ENCODE measurements at places on chromosomes 6 and 20.

- peak; percentile 54 for DNase-seq
Observed at GRCh38 chr6:73610444-73611275, 43.1 kb downstream of the SLC17A5 start.

GRCh38 chr6:139325686-139326085 is 33.9 kb upstream of the TXLNB start:
- no peak for DNase-seq

DNA sequence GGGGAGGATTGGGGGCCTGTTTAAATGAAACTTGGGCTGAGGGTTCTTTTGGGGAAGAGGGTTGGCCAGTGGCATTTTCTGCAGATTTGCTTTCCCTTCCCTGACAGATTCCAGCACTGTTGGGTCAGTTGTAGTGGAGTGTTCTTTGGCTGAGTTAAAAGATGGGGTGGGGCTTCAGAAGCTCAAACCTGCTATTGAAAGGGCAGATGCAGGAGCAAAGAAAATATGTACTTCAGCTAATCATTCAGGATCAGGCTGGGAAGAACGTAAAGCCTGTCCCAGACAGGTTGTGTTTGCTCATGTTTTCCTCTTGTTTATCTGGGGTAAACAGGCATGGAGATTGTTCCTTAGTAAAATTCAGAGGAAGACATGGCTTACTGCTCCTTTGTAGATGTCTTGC is 2.5 kb downstream of the SASH1 start:
- no peak for DNase-seq

GRCh38 chr6:53605543-53606235 is 59.9 kb downstream of the KLHL31 start:
- no peak for DNase-seq

- DNase-seq, result no peak
Observed at GRCh38 chr6:136696783-136697364, 95.4 kb downstream of the MAP3K5 start.

DNA sequence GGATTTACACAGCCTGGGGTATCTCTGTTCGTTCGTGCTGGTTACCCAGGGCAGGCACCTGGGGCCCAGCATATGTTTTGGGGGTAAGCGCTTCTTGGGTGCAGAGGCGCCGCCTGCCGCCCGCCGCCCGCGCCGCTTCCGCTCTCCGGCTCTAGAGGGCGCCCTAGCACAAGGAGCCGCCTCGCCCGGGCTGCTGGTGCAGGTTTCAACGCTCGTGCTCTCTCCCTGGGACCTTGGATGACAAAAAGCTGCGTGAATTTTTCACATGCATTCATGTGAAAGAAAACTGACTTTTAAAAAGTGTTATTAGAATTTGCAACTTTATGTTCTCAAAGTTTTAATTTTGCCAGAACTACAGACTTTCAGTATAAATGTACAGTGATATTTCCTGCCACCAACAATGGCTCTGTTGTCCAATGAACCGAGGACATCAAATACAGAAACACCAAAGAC is 32.5 kb downstream of the PRR18 start:
- DNase-seq, result peak; percentile 40

DNA sequence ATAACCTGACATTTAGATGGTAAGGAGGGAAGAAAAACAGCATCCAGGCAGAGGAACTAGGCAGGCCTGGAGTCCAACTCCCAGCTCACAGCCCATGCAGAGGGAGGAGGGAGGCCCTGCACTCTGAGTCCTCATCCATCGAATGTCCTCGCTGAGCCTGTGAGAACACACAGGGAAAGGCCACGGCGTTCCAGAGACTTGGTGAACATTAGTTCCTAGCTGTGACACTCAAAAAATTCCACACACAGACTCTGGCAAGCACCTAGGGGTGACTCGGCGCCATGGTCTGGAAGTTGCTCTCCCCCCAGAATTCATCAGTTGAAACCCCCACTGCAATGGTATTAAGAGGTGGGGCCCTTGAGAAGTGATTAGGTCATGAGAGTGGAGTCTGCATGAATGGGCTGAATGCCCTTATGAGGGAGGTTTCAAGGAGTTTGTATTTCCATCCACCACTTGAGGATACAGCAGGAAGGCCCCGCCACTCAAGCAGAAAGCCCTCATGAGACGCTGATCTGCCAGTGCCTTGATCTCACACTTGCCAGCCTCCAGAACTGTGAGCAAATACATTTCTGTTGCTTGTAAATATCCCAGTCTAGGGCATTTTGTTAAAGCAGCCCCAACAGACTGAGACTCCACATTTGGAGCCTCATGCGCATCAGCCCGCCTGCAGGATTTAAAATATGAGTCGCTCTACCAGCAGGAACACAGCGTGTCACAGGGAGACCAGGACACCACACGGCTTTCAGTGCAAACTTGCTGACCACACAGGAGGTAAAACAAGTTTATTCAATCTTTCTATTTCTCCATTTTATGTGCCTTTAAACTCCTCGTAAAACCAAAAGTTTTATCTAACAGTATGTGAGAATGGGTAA is 73.9 kb downstream of the WDR27 start:
- no peak for DNase-seq

DNA sequence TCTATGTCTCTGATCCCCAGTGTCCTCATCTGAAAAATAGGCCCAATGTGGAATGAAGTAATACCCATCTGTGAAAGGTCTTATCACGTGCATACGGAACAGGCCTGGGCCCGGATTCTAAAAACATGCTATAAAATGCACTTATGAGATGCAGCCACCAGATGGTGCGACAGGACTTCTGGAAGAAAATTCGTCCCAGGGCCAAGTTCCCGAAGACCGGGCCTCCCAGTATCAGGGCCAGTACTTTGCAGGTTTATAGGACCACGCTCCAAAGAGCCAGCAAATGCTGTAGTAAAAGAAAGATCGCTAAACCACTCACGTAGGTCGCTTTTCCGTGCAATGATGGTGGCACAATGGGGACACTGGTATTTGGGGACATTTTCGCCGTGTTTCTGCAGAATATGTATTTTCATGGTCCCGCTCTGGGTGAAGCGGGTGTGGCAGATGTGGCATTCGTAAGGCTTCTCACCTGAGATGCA is 10.6 kb downstream of the CTCFL start:
- peak; percentile 79 for DNase-seq

DNA sequence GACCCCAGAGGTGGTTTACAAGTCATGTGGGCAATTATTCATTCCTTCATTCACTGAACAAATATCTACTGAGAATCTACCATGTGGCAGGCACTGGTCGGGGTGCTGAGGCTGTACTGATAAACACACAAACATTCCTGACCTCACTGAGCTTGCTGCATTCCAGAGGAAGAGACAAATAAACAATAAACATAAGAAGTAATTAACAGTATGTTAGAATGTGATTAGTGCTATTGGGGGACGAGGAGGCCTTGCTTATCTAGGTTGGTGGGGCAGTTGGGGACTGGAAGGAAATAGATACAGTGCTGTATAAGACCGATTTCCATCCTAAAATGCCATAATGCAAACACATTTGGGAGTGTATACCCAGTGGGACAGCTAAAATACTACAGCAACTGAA is 44.1 kb downstream of the MAK start:
- no peak for DNase-seq

- no peak for DNase-seq
Observed at GRCh38 chr6:33272275-33273128, 627 bp downstream of the RPS18 start.

GRCh38 chr6:134316733-134317431 is 1.0 kb downstream of the SGK1 start:
- peak; percentile 67 for DNase-seq

DNA sequence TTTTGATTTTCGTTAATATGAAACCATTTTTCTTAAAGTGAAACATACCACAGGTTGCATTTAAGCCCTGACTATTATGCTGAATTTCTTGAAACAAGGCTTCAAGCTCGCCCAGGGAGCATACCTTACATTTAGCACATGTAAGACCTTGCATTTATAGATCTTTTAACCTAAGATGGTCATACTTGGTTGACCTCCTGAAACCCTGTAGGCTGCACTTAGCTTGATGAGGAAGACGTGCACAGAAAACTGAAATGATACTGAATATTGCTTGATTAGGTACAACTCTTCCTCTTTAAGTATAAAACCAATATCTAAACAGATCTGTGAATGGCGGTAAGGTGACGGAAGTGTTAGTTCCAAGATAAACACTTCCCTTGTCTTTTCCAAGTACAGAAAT is 82.2 kb downstream of the CTNNBL1 start:
- DNase-seq, result no peak

GRCh38 chr20:51531141-51531710 is 11.3 kb downstream of the NFATC2 start:
- no peak for DNase-seq

DNA sequence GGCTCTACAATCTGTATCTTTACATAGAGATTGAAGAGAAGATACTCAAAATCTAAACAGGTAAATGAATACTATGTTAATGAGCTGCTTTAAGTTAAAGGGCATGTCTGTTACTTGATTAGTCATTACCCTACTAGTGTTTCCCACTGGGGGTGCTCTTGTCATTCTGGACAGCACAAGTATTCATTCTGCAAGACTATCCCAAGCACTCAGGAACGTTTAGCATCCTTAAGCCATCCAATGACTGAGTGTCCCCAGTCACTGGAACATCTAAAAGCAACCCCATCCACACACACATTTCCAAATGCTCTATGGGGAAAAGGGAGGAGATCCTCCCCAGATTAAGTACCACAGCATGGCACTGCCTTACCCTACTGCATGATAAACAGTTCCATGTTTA is 25.7 kb downstream of the EZR start:
- no peak for DNase-seq

- no peak for DNase-seq
Observed at GRCh38 chr6:11083956-11084355, 9.7 kb upstream of the SMIM13 start.

- no peak for DNase-seq
Observed at GRCh38 chr6:25017486-25017885, 81.7 kb upstream of the RIPOR2 start.

GRCh38 chr6:8006208-8006607 is 58.0 kb downstream of the BLOC1S5 start:
- peak; percentile 19 for DNase-seq

- DNase-seq, result no peak
Observed at GRCh38 chr6:12037798-12038197, 25.7 kb downstream of the HIVEP1 start.

- no peak for DNase-seq
Observed at GRCh38 chr20:50413088-50413500, 97.1 kb upstream of the PTPN1 start.

DNA sequence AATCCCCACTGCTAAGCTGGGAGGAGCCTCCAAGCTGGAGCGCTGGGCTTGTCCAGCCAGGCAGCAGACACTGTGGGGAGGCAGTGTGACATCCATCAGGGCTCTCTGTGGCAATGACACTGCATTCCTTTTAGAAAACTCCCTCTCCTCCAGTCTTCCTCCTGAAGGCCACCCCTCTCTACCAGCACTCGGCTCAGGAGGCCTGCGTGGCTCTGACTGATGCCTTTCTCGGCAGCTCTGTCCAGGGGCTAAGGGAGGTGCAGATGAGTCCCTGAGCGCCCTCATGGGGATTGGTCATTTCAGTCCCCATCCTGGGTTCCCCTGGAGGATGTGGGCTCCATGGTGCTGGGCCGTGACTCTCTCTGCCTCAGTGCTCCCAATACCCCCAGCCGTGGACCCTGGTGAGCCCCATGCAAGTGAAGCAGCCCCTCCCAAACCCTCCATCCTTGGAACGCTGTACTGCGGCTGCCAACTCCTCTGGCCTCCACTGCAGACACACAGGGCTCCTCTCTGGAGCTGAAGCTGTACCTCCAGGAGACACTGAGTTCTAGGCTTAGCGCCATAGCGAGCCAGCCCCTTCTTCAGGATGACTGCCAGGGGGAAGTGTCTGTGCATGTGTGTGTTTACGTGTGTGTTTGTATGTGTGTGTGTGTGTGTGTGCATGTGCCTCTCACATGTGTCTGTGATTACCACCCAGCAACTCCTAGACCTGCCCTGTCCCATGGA is 209.6 kb downstream of the ERMARD start:
- DNase-seq, result no peak

GRCh38 chr20:1465470-1466210 is 1.0 kb downstream of the NSFL1C start:
- DNase-seq, result no peak

DNA sequence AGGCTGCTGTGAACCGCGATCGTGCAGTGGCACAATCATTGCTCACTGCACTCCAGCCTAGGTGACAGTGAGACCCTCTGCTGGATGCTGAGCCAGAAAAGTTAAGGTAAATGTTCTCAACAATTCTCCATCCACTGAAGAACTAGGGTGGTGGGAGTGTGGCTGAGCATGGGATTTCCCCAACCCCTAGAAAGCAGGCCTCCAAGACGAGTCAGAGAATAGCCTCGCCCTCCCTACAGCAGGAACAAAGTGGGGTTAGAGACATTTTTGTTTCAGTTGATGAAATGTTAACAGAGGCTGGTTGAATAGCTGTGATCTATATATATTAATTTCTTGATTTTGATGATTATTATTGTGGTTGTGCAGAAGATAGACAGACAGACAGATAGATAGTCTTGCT is 6.1 kb upstream of the ALDH8A1 start:
- DNase-seq, result no peak

- no peak for DNase-seq
Observed at GRCh38 chr6:38503960-38504682, 135.6 kb downstream of the BTBD9 start.

DNA sequence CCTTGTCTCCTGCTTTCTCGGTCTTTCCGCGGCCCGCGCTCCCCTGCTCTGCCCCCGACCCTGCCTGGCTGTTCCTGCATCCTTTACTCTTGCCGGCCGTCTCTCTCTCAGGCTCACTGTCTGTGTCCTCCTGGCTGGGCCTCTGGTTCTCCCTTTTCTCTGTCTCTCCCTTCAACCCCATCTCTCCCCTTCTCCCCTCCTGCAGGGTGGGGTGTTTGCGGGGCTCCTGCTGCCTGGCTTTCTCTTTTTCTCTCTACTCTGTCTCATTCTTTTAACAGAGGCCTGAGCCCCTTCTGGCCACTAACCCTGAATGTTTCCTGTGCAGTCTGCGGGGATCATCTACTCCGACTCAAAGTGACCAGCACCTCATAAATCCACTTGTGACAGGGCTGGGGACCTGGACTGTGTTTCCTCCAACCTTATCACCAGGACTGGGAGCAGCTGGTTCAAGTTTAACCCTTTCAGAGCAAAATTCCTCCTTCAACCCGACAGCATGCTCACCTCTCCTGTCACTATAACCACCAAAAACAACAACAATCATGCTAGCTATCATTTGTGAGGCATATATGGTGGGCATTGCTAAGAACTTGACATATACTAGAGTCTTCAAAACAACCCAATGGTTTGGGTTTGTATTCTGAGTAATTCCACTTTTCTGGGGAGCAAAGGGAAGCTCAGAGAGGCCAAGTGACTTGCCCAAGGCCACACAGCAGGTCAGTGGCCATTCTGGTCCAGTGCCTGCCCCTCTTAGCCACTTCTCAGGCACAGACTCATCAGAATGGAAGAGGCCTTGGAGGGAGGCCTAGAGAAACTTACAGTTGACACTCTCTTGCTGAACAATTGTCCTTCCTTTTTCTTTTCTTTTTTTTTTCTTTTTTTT is 811 bp upstream of the RSPO4 start:
- no peak for DNase-seq

DNA sequence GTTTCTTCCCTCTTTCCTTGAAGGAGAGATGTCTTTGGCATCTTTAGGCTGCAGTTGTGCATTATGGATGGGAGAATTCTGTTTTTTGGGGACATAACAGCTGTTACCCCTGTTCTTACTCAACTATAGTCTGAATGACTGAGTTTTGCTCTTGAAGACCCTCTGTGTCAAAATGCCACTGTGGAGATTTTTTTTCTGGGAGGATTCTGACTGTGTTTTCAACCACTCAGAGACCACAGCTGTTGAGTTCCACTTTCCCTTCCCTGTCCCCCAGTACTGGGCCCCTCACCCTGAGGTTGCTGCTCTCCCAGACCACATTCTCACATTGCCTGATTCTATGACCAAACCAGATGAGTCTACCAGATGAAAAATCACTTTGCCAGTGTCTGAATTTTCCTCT is 48.1 kb downstream of the NKX2-2 start:
- no peak for DNase-seq

All from cerebellar cortex (tissue), 1 donor.